ENCODE measurements at places on chromosomes 3 and 15.

- DNase-seq: no peak
Measured at GRCh38 chr3:8500319-8500988, 1.2 kb upstream of the LMCD1 start.

DNA sequence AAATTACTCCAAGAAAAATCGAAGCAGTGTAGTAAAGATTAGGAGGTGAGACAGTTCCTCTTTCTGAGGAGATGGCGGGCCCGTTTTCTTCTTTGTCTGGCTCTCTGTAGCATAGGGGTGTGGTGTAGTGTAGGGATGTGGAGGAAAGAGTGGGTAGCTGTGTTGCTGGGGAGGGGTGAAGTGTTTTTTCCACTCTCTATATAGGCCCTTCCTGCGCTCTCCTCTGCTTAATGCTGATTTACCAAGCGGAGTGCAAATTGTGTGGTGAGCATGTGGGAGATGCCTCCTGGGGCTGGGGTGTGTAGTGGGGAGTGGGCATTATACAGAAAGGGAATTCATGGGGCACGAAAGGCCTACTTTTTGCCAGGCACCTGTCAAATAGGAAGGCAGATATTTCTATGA, 94.9 kb downstream of the ST6GAL1 start:
- peak; percentile 64 for DNase-seq

DNA sequence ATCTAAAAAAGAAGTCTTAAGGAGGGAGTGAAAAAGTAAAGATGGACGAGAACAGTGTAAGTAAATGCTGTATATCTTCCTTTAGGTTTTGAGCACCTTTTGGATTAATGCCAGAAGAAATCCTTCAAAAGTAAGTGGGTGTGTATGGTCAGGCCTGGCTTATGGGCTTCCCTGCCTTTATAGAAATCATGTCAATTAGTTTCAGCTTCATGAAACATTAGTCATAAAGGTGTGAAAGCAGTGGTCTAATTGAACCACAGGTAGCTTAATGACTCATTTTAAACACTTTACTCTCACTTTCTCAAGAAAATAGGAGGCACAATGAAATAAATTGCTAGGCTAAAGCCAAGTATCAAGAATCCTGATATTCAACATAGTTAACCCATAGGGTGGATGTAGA, 467.4 kb upstream of the DPPA4 start:
- no peak for DNase-seq

- no peak for DNase-seq
Measured at GRCh38 chr15:81101894-81102815, 31.9 kb upstream of the CFAP161 start.

GRCh38 chr15:65402961-65403360, 19.8 kb downstream of the IGDCC4 start:
- DNase-seq: no peak

DNA sequence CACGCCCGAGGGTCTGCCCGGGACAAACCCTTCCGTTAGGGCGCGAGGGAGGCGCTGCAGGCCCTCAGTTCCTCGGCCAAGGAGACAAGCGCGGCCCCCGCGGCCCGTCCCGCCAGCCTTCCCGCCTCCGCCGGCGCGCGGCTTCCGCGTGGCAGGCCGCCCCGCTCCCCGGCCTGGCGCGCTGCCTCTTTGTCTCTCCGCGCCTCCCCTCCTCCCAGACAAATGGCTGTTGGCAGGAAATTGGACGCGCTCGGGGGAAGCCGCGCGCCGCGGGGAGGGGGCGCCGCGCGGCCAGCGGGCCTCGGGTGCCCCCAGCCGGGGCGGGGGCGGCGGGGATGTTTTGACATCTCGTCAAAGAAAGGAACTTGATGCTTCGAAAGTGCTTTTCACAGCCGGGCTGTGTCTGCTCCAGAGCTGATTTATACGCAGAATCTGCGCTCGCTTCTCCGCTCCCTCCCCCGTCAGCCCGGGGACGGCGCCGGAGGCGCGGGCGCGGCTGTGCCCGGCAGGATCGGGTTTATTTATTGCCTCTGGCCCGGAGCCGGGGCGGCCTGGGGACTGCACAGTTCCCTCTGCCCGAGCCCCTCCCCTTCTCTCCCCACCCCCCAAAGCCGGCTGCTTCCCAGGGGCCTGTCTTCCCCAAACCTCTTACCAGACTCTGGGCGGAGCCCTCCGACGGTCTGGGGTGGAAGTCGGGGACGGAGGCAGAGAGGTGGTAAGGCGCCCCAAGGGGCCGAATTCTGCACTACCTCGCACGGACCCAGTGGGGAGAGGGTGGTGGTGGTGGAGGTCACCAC, 20.7 kb downstream of the SHF start:
- peak; percentile 57 for DNase-seq

GRCh38 chr3:31945738-31946052, 35.4 kb downstream of the OSBPL10 start:
- no peak for DNase-seq

- DNase-seq: peak; percentile 72
Measured at GRCh38 chr15:74950078-74950908, 6.3 kb downstream of the RPP25 start.

GRCh38 chr15:82093774-82094211, 48.0 kb upstream of the MEX3B start:
- no peak for DNase-seq

- DNase-seq: no peak
Measured at GRCh38 chr15:74709892-74710291, 14.1 kb upstream of the EDC3 start.

DNA sequence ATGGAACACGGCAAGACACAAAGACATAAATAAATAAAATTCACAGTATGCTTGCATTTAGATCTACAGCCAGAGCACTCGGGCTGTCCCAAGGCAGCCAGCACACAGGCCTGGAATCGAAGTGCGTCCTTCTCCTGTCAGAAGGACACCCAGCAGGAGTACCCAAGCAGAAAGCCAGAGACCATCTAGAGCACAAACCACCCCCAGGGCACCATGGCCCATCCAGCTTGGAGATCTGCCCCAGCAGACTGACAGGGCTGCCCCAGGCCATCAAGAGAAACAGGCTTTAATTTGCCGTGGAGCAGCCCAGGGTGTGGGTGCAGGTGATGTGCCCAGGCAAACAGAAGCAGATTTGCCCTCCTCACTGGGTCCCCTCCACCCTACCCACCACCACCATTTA, 7.8 kb upstream of the SPATA12 start:
- no peak for DNase-seq

GRCh38 chr3:128567705-128568356, 74.8 kb upstream of the GATA2 start:
- no peak for DNase-seq

GRCh38 chr3:174199696-174200095, 659.4 kb upstream of the NAALADL2 start:
- DNase-seq: no peak

- no peak for DNase-seq
Measured at GRCh38 chr15:84702961-84703482, 12.9 kb downstream of the SEC11A start.

DNA sequence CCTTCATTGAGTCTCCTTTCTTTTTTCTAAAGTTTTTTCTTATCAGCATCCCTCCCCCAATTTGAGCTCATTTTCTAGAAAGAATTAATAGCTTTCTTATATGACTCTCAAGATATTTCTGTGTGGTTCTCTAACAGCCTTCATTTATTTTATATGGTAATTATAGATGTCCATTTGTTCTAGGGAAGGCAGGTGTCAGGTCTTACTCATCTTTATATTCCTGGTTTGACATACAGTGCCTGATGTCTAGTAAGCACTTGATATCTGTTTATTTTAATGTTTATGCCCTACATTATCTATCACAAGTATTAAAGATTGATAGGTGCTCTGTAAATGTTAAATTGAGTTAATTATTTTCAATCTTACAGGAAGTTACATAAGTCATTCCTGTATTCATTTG, 426.7 kb upstream of the TPRG1 start:
- no peak for DNase-seq

- DNase-seq: no peak
Measured at GRCh38 chr3:127716384-127716783, 43.6 kb downstream of the ABTB1 start.

DNA sequence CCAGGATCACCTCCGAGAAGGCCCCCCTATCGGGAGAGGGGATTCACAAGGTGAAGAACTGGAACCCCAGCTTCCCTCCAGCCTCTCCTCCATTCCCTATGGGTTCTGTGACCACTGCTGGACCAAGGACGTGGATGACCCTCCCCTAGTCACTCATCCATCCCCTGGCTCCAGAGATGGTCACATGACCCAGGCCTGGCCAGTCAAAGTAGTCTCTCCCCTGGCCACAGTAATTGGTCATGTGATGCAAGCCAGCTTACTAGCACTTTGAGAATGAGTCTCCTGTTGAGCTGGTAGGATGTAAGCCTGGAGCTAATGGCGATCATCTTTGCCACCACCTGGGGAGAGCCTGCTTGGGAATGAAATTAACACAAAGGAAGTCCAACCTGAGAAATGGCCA, 3.9 kb downstream of the CAMK1 start:
- DNase-seq: no peak

DNA sequence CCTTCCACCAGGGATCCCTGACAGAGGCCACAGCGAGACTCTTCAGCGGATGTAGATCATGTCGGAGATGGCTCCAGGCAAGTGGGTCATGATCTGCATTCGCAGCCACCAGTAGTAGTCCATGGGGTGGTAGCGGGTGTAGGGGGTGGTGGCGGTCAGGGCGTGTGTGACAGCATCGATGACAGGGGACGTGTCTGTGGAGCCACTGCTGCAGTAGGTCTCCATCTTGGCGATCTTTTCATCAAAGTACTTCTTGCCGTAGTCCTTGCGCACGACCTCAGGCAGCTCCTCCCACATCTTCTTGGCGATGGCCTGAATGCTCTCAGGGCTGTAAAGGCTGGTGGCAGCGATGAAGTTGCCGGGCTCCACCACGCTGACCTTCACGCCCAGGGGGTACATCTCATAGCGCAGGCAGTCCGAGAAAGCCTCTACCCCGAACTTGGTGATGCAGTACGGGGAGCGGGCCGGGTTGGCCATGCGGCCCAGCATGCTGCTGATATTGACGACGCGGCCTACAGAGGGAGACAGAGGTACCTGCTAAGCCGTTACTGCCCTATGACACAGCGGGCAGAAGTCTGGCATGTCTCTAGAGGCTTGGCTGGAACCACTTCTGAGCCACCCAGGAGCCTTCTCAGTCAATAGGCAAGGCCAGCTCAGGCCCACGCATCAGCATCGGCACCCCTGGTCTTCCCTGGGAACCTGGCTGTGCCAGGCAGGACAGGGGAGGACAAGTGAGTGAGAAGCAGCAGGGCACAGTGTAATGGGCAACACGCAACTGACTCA, 43.7 kb downstream of the BDH1 start:
- DNase-seq: no peak

DNA sequence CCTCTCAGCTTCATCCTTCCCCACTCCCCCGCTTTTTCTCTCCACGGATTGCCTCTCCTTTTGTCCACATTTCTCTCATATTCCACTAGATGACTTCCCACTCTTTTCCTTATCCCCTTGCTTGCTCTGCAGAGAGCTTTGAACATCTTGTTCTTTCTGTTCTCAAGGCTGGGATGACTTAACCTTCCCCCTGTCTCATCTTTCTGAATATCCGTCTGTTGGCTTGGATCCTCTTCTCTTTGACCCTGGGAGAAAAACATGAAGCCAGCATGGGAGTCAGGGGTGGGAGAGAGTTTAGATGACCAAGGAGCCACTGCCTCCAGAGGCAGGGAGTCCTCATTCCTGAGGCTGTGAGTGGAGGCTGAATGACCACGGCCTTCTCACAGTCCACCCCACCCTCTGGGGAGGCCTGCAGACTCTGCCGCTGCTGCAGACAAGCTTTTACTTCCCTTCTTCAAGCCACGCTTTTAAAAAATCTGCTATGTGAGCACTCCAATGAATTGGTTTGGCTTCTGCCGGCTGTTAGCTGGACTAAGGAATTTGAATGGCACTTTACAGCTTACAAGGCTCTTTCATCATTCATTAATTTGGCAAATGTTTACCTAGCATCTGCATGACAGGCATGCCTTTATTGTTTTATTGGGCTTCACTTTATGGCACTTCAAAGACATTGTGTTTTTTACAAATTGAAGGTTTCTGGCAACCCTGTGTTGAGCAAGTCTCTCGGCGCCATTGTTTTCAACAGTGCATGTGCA, 111.6 kb upstream of the SLC6A6 start:
- DNase-seq: no peak

DNA sequence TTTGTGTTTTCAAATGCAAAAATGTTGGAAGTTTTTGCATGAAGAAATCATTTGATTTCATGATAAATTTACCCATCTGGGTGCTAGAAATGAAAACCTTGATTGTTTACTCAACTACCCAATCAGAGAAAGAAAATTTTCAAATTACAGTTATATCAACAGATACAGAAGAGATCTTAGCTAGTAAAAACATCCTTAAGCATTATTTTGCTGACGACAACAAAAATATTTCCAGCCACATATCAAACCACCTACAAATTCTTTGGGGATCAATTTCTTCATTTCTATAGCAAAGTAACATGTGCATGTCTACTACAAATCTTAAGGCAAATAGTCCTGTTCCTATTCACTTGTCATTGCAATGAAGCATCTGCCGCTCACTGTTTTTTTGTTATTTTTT, 530.3 kb downstream of the ZIC1 start:
- DNase-seq: no peak

- DNase-seq: no peak
Measured at GRCh38 chr15:36882056-36882455, 218.3 kb downstream of the MEIS2 start.

- no peak for DNase-seq
Measured at GRCh38 chr15:70060993-70061305, 36.8 kb downstream of the TLE3 start.

DNA sequence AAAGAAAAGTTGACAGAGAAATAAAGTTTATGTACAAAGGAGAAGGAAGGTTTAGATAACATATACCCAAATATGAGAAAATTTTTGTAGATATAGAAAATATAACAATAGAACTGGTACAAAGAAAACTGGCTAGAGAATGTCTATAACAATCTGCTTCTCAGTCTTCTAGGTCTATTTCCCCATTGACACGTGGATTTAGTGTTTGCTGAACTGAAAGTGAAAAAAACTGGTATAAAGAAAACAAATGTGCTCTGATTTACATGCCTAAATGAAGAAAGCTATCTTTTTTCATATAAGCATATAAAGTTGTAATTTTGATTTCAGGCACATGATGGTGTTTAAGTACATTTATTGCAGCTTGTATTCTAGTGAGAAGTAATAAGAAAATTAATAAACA, 9.8 kb downstream of the KCNMB2 start:
- DNase-seq: no peak

GRCh38 chr15:57287123-57287521, 89.2 kb upstream of the CGNL1 start:
- DNase-seq: no peak

DNA sequence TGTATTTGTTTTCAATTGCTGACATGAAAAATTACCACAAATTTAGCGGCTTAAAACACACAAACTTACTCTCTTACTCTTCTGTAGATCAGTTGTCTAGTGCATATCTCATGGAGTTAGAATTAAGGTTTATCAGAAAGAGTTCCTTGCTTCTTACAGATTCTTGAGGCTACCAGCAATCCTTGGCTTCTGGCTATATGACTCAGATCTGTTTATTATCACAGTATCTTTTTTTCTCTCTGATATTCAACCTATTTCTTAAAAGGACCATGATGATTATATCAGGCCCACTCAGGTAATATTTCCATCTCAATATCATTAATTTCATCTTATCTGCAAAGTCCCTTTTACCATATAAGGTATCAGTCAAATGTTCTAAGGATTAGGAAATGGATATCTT, 263.5 kb upstream of the BCHE start:
- DNase-seq: no peak

GRCh38 chr15:48627260-48627940, 18.1 kb downstream of the FBN1 start:
- no peak for DNase-seq

Measured in stimulated activated CD4-positive, alpha-beta T cell treated with anti-CD3 and anti-CD28 coated beads, Interleukin-2, amount 100 ng/mL, for 4 hours (primary cell).